ENCODE measurements at places on chromosomes 2 and 18.

DNA sequence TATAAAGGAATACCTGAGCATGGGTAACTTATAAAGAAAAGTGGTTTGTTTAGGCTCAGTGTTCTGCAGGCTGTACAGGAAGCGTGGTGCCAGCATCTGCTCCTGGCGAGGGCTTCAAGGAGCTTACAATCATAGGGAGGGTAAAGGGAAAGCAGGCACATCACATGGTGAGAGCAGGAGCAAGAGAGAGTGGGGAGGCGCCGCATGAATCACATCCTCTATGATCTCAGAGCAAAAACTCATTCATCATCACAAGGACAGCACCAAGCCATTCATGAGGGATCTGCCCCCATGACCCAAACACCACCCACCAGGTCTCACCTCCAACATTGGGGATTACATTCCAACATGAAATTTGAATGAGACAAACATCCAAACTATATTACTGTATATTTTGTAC lies 32.5 kb downstream of the R3HDM1 start:
- DNase-seq = no peak

- no peak for DNase-seq
Observed at GRCh38 chr2:47833516-47833968, 50.6 kb downstream of the MSH6 start.

- DNase-seq = no peak
Observed at GRCh38 chr2:42840760-42841159, 48.4 kb upstream of the HAAO start.

DNA sequence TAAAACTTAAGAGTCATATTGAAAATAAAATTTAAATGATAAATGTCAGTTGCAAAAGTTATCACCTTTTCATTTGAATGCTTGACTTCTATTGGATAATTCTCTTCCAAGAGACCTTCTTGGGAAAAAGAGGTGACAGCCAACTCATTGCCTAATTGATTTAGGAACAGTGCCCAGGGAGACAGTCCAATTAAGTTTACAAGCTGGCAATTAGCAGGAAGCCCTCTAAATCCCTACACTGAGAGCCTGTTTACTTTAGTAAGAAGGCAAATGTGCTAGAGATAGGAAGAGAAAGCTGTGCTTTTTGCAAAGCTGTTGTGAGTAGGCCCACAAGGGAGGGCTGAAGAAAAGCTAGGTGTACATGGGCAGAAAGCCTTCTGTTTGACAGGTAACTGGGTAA lies 189.1 kb downstream of the WDPCP start:
- no peak for DNase-seq

DNA sequence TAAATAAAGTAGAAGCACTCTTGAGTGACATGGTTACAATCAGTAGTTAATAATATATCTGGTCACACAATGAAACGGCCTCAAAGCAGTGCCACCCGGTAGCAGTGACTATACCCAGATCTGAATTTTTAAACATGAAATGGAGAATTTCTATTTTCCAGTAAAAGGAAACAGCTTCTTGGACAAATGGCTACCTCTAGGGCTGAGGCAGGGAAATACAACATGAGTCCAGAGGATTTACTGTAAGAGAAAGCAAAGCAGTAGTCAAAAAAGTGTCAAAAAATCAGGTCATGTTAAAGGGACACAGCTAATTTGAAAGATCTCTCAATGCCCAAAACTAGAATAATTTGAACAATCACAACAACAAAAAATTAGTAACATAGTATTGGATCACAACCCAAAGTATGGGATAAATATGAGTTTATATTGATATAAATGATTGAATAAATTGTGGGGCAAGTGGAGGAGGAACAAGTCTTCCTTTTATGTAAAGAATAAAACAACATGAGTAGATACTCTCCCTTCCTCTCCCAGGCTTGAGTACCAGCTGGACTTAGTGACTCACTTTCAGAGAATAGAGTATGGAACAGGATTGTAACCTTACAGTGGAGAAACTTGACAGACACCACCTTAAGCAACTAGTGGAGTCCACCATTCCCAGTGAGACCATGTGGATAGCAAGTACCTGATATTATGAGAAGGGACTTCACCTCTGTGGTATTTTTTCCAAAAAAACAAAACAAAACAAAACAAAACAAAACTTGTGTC lies 180.8 kb downstream of the MBD2 start:
- no peak for DNase-seq

- DNase-seq = no peak
Observed at GRCh38 chr2:63192169-63192888, 141.7 kb downstream of the OTX1 start.

DNA sequence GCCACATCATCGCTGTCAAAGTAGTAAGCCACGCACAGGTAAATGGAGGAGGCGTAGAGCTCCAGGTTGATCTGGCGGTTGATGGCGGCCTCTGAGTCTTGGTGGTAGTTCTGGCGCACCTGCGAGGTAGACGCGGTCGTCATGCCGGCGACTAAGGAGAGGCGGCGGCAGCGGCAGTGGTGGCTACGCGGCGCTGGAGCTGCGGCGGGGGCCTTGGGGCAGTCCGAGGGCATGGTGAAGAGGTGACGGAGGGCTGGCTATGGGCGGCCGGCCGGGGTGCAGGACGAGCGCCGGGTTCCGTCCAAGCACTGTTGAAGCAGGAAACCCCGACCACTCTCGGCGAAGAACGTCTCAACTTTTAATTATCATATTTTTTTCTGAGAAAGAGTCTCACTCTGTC lies 12.7 kb upstream of the ZNF513 start:
- no peak for DNase-seq

DNA sequence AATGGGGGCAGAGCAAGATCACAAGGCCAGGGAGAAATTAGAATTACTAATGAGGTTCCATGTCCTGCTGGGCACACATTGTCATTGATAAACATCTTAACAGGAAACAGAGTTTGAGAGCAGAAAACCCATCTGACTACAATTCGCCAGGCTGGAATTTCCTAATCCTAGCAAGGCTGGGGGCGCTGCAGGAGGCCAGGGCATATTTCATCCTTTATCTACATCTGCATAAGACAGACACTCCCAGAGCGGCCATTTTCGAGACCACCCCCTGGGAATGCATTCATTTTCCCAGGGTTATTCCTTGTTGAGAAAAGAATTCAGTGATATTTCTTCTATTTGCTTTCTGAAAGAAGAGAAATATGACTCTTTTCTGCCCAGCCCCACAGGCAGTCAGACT lies 152.7 kb downstream of the SUCLG1 start:
- DNase-seq = no peak

- DNase-seq = no peak
Observed at GRCh38 chr2:188788621-188789020, 185.6 kb upstream of the COL3A1 start.

GRCh38 chr18:28690100-28690499 lies 513.2 kb upstream of the CDH2 start:
- DNase-seq = no peak

DNA sequence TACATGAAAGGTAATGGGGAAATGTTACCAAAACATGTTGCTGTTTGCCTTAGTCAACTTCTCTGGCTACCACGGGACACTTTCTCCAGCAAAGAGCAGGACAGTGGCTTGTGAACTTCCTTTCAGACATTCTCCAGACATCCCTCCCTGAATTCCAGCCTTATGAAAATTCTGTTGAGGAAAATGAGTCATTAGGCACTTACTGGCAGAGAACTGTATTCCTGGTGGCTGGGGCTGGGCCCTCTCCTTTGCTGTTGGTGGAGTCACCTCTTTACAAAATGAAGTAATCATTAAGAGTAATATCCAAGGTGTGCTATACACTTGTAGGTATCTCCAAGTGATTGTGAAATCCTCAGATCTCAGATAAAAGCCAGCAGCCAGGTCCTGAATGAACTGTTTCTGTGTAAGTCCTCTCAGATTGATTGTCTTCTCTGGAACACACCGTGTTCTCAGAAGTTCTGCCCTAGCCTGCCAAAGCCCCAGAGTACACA lies 1.3 kb upstream of the FAP start:
- DNase-seq = no peak

DNA sequence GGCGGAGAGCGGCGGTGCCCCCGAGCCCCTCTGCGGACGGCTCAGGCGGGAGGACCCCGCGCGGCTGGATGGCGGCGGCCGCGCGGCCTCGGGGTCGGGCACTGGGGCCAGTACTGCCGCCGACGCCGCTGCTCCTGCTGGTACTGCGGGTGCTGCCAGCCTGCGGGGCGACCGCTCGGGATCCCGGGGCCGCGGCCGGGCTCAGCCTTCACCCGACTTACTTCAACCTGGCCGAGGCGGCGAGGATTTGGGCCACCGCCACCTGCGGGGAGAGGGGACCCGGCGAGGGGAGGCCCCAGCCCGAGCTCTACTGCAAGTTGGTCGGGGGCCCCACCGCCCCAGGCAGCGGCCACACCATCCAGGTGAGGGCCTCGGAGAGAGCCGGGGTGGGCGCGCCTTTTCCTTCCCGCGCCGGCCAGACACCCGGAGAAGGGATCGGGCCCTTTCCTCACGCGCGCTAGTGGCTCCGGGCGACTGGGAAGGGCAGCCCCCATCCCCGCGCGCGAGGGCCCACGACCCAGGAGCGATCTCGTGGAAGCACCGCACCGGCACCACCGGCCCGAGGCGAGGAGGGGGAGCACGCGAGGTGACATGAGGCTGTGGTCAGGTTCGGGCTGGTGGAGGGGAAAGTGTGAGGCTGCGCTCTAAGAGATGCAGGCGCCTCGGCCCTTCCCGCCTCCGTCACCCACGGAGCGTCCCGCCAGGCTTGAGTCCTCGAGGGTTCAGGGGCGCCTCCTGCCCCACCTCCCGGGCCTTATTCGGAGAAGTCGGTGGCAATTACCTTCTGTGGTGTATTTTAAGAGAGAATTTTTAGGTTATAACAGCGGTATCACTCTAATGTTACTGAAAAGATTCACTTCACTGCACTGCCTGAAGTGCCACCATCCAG lies 607 bp downstream of the LAMA3 start:
- DNase-seq = no peak

DNA sequence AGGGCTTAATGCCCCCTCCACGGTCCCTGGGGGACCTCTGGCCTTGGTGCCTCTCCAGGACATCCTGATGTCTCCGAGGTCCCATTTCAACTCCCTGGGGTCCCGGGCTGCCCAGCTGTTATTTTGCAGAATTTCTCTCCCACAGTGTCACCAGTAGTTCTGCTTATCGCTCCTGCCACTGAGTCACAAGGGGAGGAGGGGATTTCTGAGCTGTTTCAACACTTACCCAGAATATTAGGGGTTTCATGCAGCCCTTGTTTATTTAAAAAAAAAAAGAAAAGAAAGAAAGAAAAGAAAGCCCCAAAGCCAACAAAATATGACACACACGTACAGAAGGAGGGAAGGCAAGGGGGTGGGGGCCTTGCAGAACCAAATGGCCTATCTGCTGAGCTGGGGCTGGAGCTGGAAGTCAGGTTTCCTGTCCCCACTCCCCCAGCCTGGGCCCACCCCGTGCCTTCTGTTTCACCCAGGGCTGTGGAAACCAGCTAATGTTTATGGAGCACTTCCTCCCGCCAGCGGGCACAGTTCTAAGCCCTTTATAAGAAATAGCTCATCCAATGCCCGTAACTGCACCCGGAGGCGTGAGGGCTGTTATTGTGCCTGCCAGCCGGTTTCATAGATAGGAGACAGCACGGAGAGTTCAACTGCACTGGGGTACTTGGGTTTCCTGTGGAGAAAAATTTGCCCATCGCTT lies 8.4 kb upstream of the ARID5A start:
- DNase-seq = no peak

- DNase-seq = no peak
Observed at GRCh38 chr2:36399050-36399449, 43.5 kb downstream of the CRIM1 start.

GRCh38 chr2:236659758-236660150 lies 90.1 kb downstream of the ACKR3 start:
- no peak for DNase-seq

DNA sequence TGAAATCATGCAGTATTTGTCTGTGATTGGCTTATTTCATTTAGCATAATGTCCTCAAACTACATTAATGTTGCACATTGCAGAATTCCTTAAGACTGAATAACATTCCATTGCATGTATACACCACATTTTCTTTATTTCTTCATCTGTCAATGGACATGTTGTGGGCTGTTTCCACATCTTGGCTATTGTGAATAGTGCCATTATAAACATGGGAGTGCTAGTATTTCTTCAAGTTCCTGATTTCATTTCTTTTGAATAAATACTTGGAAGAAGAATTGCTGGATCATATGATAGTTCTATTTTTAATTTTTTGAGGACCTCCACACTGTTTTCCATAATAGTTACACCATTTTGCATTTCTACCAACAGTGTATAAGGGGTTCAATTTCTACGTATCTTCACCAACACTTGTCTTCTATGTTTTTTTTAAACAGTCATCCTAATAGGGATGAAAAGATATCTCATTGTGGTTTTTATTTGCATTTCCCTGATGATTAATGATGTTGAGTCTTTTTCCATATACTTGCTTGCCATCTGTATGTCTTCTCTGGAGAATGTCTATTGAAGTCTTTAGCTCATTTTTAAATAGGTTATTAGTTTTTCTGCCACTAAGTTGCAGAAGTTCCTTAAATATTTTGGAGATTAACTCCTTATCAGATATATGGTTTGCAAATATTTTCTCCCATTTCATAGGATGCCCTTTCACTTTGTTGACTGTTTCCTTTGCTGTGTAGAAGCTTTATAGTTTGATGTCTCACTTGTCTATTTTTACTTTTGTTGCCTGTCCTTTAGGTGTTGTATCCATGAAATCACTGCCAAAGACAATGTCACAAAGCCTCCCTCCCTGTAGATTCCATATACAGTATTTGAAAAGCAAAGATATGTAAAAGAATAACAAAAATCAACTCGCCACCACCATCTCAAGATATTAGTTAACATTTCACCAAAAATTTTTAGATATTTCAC lies 14.6 kb downstream of the FBXO11 start:
- DNase-seq = no peak

DNA sequence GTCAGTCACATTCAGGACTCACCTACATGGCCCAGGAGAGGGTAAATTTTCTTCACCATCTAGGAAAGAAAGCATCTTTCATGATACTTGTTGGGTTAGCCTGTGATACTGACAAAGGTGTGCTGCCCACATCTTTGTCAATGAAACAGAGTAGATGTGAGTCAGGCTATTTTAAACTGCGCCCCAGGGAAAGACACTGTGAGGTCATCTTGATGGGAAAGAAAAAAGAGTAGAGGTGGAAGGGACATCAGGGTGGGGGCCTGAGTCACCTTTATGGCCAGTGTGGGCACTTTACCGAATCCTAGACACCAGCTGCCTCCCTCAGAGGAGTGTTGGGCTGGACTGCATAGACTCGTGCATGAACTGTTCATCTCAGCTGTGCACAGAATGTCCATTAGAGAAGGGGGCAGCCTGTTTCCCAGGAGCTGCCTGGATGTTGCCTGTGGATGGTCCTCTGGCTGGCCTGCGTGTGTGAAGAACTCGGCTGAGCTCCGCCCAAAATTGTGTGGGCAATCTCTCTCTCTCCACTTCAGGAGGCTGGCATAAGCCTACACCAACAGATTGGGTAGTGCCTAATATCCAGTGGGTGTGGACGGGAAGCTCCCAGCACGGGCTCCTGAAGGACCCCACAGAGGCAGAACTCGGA lies 278.7 kb upstream of the PXDN start:
- DNase-seq = no peak

- no peak for DNase-seq
Observed at GRCh38 chr2:160932960-160933359, 227.3 kb upstream of the TANK start.

GRCh38 chr2:7771781-7772180 lies 854.6 kb downstream of the RNF144A start:
- DNase-seq = no peak

GRCh38 chr2:66438498-66438833 lies 3.5 kb downstream of the MEIS1 start:
- DNase-seq = no peak

GRCh38 chr18:668260-668659 lies 10.8 kb downstream of the TYMS start:
- DNase-seq = no peak

- no peak for DNase-seq
Observed at GRCh38 chr18:57447154-57447621, 12.0 kb downstream of the ONECUT2 start.

Measured in stimulated activated CD8-positive, alpha-beta memory T cell treated with anti-CD3 and anti-CD28 coated beads, Interleukin-7, amount 100 ng/mL, for 1 hour (primary cell).